Amniotic epithelial cell (primary cell): ENCODE measurements at places on chromosomes 3 and 15.

- no peak for DNase-seq
These were observed 143.4 kb upstream of the TSC22D2 start for GRCh38 chr3:150264561-150265279.

DNA sequence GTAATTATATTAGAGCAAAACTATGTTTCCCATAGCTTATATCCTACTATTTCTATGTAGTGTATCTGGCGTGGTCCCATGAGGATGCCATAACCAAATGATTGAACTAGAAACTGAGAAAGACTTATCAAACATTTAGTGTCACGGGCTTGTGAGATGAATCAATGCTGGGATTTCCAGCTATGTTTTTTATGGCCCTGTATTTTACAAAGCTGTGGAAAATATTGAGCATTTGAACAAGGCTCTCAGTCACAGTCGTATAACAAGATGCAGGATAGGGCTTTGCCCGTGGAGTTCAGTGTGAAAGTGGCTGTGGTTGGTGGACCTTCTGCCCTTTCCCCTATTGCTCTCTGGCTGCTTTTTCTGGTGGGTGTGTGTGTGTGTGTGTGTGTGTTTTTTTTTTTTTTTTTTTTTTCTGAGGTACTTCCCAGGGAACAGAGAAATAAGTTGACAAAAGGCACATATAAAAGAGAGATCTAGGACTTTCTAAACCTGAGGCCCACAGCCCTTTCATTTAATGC, 60.7 kb downstream of the CACNA1D start:
- DNase-seq, result no peak

- DNase-seq, result peak; percentile 63
These were observed 34.0 kb upstream of the ZNF639 start for GRCh38 chr3:179288845-179289244.

- no peak for DNase-seq
These were observed 378.0 kb downstream of the LSAMP start for GRCh38 chr3:116067326-116067725.

GRCh38 chr3:79233431-79234060, 534.3 kb downstream of the ROBO1 start:
- no peak for DNase-seq

- DNase-seq, result peak; percentile 31
These were observed 15.5 kb upstream of the PPP1R2 start for GRCh38 chr3:195558602-195559001.

- peak; percentile 74 for DNase-seq
These were observed 27.1 kb upstream of the TPRG1 start for GRCh38 chr3:189144645-189145044.

DNA sequence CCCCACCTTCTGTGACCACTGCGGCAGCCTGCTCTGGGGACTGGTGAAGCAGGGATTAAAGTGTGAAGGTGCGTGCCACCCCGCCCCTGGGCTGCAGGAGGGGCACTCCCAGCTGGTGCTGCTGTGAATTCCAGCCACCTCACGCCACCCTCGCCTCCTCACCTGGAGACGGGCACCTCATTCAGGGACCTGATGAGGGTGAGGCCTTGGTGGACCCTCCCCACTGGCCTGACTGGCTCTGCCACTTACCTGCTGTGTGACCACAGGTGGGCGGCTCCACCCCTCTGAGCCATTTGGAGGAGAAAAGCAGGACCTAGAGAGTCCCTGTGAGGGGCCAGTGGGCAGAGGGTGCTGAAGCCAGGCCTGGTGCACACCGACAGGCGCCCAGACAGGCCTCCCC, 22.5 kb downstream of the PRKCD start:
- DNase-seq, result no peak

DNA sequence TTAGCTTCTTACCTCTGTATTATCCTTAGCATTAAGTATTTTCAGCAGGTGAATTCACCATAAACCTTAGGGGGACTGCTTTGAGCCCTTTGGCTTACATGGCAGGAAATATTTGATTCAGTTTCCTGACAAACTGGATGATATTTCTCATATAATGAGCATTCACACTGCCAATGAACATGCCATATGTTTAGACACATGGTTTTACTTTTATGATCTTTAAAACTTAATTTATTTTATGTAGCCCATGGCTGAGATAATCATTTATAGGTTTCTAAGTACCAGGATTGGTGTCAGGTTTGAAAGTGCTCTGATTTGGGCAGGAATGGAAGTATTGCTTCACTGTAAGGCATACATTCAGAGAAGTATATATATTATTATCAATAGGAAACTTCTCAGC, 319.1 kb downstream of the ZPLD1 start:
- no peak for DNase-seq

DNA sequence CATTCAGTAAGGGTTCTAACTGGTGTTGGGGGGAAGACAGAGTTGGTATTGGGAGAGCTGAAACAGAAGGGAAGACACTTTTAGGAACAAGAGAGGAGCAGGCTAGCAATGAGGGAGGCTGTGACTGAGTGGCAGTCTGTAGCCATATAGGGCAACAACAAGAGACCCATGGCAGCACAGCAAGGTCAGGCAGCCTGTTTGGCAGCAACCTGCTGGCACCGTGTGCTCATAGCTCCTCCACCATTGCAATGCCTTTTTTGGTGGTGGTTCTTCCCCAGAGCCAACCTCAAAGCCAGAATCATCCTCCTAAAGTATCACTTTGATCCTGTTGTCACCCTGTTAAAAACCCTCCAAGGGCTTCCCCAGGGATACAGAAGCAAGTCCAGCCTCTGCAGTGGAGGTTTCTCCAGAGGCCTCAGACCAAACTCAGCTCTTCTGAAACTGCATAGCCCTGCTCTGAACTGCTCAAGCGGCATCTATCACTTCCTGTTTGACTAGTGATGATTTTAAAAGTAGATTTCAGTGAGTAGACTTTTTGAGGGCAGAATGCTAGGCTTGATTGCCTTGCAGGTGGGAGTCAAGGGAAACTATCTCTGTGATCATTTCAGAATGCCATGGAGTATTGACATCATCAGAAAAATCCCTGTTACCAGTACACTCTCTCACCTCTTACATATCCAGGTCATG, 176.9 kb downstream of the STAC start:
- no peak for DNase-seq

DNA sequence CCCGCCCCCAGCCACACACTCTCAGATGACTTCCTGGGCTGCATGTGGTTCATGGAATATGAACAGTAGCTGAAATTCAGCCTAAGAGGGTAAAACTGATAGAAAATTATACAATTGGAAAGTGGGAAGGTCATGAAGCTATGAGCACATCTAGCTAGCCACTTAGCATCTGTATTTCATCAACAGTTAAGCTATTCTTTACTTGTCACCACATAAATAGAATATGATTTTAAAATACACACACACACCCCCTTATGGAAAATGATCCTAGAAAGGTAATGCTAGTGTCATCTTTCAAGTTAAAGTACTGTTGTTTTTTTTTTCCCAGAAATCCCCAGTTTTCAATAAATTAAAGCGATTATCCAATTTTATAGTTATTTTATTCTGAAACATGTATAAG, 3.6 kb downstream of the MAP4 start:
- DNase-seq, result no peak

DNA sequence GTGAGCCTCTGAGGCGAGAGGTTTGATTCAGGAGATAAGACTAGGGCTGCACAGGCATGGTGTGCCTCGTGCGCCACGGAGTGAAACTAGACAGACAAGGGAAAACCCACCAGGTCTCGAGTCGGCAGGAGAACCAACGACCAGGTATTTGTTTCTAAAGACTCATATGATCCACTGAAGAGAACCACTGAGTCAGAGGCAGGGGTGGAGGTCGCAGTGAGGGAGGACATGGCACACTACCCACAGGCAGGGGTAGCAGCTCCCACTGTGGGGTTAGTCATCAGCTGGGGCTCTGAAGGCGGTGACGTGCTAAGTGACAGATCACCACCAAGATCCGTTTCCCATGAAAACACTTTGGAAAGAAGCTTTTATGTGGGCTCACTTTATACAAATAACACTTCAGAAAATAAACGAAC, 45.7 kb downstream of the CHSY1 start:
- peak; percentile 75 for DNase-seq

DNA sequence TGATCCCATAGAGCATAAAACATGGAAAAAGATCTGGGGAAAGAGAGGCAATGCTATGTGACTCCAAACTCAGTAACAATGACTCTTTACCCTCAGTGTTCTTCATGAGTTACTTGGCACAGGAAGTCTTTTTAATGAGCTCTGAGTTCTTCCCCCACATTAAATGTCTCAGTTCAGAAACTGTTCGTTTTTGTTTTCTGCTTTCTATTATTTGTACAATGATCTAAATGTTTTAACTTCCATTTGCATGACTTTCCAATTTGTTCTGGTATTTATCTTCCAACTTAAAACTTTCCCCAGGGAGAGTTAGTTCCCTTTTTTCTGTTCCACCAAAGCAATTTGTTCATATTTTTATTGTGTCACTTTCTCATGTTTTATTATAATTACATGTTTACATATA, 177.0 kb upstream of the ZBTB20 start:
- DNase-seq, result no peak

DNA sequence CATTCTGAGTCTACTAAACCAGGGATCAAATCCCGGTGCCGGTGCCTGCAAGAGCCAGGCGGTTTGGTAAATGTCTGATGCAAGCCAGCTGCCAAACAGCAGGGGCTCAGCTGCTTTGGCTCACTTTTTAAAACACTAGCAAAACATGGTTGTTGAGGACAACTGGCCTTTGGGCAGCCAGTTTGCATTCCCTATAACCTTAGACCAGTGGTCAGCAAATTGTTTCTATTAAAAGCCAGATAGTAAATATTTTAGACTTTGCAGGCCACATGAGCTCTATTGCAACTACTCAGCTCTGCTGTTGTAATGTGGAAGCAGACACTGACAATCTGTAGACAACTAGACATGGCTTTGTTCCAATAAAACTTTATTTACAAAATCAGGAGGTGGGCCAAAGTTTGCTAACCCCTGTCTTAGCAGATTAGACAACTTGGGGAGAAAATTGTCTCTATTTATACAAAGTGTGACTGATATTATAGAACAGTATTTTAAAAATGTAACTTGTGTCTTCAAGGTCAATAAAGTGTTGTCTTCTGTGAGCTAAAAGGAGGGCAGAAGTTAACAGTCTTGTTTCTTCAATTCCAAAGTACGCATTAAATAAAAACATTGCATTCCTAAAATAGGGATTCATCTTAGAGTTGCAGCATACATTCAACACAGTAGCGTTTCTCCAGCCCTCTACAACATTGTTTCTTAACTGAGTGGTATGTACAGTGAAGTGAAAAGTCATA, 67.6 kb downstream of the SSUH2 start:
- peak; percentile 66 for DNase-seq

DNA sequence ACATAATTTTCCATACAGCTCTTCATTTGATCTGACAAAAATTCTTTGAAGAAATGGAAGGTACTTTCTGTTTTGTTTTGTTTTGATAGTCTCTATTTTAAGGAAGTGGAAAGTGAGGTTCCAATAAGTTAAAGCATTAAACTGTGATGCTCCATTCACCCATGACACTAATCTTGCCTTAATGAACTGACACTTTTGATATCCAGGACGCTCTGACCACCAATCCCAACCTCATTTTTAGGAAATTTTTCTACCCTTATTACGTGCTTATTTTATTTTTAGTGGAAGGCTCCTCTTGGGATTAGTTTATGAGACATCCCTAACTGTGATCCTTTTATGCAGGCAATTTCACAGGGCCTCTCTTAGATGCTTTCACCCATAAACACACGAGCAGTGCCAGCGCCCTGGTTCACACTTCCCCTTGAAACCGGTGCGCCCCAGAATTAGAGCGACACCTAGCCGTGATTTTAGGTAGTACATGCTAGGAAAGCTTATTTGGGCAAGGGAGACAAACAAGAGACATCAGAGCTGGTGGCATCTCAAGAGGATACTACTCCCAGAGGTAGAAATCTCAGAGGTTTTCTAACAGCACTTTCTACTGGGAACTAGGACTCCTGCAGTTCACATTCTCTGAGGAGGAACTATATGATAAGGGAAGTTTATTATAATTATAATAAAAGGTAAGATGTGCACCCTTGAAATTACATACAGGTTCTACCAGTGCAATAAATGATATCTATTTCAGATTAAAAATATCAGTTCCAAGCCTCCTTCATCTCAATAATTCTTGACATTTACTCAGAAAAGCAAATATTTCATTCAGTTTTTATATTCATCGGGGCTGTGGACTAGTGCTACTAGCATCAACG, 173.9 kb downstream of the SLC9A9 start:
- DNase-seq, result peak; percentile 63

GRCh38 chr3:196688349-196688748, 23.7 kb downstream of the CEP19 start:
- peak; percentile 97 for DNase-seq

- DNase-seq, result peak; percentile 93
These were observed 324.3 kb downstream of the CHST2 start for GRCh38 chr3:143443851-143444331.

DNA sequence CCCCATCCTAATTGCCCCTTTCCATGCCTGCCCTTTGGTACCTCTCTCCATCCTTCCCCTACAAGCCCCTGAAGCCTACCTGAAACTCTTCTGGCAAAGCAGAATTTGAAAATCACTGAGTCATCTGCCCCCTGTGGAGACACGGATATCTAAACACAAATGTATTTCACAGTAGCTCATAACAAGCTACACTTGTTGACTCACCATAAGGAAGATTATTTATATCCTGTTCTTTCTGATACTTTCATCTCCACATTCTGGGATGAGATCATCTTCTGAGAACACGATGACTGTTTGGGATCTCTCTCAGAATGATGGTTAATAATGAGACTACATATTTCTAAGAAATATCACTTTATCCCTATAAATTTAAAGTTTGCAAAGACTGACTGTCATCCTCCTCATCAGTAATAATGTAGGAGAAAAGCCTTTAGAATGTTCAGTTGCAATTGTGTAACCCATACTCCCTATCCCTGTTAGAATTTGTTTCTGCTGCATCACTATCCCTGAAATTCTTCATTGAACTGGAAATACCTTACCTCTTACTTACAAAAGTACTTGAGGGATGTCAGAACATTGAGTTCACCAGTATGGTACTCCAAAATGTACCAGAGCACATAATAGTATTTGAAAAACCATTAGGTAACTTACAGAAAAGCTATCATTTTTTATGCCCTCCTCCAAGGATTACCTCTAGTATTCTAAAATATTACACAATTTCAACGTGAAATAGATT, 116.1 kb upstream of the IL12A start:
- DNase-seq, result peak; percentile 98

- DNase-seq, result peak; percentile 57
These were observed 25.3 kb downstream of the ANP32A start for GRCh38 chr15:68795298-68795848.

GRCh38 chr3:140748903-140749302, 71.0 kb downstream of the TRIM42 start:
- no peak for DNase-seq

GRCh38 chr15:95439922-95440376, 890.6 kb upstream of the NR2F2 start:
- DNase-seq, result peak; percentile 38

GRCh38 chr15:79973456-79974195, 2.6 kb upstream of the BCL2A1 start:
- DNase-seq, result peak; percentile 64
